GM23338 (cell line): ENCODE measurements at places on chromosomes 11 and 22.

- no peak for DNase-seq
Measured at GRCh38 chr11:43784866-43785265, 95.8 kb upstream of the ALKBH3 start.

DNA sequence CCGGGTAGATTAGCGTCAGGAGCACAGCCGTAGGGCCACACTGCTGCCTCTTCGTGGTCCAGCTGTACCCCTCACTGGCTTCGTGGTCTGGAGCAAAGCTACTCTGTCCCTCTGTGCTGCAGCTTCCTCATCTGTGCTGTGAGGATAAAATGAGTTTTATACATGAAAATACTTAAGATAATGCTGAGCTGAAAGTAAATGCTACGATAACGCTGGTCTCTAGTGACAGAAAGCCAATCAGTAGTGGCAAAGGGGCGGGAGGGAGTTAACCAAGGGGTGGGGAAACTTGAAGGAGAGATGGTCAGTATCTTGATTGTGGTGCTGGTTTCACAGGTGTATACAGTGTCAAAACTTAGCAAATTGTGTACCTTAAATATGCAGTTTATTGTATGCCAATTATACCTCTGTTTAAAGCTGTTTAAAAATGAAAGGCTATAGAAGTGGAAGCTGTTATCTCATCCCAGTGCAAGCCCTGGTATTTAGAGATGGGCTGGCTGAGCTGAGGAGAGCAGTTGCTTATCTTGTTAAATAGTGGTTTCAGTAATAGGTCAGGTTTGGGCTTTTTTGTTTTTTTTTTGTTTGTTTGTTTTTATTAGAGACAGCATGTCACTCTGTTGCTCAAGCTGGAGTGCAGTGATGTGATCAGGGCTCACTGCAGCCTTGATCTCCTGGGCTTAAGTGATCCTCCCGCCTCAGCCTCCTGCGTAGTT, 36.7 kb downstream of the ACO2 start:
- DNase-seq: no peak

GRCh38 chr11:130908770-130909625, 7.3 kb downstream of the SNX19 start:
- DNase-seq: no peak

- DNase-seq: peak; percentile 40
Measured at GRCh38 chr22:23181721-23182308, 1.5 kb downstream of the BCR start.

- no peak for DNase-seq
Measured at GRCh38 chr11:19368726-19369375, 128.1 kb upstream of the E2F8 start.

DNA sequence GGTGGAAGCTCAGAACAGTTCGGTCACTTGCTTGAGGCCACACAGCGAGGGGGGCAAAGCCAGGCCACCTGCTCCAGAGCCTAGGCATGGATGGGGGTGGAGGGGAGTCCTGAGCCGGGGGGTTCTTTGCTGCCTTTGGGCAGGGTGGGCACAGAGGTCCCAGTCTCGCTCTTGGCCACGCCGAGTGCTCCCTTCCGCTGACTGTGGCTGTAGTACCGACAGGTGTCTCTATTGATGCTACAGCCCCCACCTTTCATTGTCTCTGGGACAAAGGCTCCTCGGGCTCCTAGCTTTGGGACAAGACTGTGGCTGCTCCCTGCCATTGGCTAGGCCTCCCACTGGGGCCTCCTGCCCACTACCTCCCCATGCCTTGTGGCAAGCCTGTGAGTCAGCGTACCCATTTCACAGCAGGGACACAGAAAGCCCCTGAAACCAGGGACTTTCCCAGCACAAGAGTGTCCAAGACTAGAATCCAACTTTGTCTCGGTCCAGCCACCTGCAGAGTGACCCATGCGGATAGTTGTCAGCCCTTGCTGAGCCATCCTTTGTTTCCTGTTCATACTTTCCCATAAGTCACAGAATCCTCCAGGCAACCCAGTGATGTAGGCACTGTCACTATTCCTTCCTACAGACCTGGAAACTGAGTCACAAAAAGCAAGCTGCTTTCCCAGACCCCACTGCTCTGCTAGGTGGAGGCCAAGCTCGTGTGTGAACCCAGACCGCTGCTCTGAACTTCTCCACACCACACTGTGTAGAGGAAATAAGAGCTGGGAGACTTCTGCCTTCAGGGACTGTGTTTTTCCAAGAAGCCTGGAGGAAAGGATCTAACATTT, 17.2 kb downstream of the MYEOV start:
- no peak for DNase-seq

- DNase-seq: no peak
Measured at GRCh38 chr22:36948273-36949225, 35.1 kb downstream of the CSF2RB start.

- DNase-seq: peak; percentile 84
Measured at GRCh38 chr11:18727479-18728236, 1.7 kb upstream of the IGSF22 start.

DNA sequence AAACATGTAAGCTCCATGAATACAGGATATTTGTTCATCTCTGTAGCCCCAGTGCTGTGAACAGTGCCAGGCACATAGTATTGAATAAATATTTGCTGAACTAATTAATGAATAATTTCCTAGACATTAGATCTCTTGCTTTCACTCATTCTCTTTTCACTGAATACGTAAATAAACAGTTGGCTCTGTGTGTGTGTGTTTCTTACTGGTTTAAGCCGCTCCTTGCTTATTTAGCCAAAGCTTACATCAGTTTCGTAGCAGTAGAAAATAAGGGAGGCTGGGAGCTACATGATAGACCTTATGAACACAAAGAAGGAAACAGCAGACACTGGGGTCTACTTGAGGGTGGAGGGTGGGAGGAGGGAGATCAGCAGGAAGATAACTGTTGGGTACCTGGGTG, 17.2 kb downstream of the KREMEN1 start:
- no peak for DNase-seq

DNA sequence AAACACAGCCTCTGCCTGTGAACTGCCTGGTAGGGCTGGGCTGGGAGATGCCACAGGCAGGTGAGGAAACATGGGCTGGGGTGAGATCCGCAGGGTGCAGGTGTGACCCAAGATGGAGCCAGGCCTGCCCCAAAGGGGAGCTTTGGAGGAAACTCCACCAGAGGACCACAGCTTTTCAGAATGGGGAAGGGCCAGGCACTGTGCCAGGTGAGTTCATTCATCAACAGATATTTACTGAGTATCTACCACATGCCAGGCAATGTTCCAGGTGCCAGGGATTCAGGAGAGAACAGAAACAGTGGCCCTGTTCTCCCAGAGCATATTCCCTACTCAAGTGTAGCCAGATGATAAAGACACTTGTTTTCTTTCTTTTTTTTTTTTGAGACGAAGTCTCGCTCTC, 11.2 kb downstream of the RTN4RL2 start:
- DNase-seq: no peak

GRCh38 chr11:118912742-118913410, 12.8 kb downstream of the BCL9L start:
- no peak for DNase-seq

DNA sequence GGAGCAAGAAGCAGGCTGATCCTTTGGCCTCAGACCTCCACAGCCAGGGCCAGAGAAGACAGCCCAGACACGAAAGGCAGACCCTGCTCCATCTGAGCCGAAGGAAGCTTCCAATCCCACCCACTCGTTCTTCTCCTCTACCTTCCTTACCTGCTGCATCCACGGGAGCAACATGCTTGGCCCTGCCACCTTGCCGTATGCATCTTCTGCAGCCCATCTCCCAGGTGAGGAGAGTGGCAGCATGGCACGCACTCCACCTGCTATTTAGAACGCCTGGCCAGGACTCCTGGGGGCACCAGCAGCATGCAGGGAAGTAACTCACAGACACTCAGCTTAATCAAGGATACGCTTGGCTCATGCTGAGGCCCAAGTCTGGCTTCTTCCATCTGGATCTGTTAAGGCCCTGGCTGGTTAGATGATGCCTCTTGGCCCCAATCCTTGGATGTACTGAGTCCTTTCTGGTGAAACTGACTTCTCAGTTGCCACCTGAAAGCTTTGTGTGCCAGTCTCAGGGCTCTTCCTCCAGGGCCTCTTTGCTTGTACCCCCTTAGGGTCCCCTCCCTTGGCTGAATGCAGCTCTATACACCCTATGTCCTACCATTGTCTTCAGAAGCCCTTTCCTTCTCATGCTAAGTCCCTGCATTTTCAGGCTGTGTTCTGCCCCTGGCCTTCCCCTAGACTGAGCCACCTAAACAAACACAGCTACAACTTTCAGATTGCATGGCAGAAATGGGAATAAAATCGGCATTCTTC, 604.9 kb downstream of the BUD13 start:
- DNase-seq: no peak

- no peak for DNase-seq
Measured at GRCh38 chr11:76699451-76700091, 29.0 kb upstream of the LRRC32 start.

GRCh38 chr11:57424792-57425564, 1.9 kb downstream of the SLC43A3 start:
- DNase-seq: no peak

DNA sequence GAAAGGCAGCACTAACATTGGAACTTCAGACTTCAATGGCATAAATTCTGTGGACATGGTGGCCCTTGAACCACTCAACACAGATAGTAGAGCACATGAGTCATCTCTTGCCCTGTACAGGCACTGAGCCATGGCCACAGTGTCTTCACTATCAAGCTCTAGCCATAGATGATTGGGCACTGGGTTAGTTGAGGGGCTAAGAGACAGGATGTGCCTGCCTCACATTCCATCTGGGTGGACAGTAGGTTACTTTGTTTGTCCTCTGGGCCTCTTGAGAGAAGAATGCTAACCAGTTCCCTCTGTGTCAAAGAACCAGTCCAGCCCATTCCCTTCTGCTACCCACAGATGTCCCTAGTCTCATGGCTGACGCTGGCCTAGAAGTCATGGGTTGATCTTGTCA, 39.8 kb downstream of the OR6Q1 start:
- no peak for DNase-seq

DNA sequence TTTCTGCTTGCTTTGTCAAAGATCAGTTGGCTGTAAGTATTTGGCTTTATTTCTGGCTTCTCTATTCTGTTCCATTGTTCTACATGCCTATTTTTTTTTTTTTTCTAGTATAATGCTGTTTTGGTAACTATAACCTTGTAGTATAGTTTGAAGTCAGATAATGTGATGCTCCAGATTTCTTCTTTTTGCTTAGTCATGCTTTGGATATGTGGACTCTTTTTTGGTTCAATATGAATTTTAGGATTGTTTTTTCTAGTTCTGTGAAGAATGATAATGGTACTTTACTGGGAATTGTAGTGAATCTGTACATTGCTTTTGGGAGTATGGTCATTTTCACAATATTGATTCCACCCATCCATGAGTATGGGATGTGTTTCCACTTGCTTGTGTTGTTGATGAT, 37.9 kb upstream of the ARHGAP20 start:
- no peak for DNase-seq

DNA sequence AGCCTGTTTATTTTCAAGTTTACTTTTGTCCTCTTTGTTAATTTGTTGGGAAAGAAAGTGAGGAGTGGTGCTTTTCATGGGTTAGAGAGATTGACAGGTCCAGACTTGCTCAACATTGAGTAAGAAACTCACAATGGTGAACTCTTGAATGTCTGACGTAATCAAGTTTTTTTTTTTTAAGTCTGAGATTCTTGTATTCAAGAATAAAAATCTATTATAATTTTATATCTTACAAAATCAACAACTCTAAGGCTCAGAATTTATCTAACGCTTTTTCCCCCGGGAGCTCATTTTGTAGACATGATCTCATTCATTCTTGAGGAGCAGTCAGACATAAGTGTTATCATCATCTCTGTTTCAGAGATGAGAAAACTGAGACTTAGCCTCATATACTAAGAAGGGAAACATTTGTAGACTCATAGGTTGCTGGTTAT, 39.1 kb upstream of the SPTBN2 start:
- no peak for DNase-seq

DNA sequence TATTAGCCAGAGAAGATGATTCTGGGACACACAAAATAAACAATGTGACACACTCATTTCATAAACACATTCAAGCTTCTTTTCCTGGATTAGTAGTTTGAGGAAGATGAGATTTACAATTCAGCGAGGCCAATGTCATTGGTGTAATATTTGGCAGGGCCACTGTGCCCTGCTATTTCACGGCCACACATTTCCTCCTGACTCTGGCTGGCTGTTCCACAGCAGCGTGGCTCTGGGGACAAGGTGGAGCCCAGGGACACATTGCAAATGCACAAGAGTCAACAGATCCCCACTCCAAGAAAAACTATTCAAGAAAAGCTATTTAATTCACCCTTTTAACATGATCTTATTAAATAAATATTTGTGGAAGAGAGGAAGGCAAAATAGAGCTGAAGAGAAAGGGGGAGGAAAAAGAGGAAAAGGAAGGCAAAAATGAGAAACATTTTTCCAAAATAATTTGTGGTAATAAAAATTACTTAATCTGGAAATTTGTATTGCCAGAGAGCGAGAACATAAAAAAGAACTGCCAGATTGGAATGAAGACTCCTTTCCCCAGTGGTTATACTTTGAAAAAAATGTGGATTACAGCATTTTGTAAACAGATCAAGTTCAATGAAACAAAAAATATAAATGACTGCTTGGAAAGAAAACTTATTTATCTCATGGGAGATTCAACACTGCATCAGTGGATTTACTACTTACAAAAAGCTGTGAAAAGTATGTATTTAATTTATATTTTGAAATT, 27.1 kb downstream of the NXPE2 start:
- DNase-seq: no peak

DNA sequence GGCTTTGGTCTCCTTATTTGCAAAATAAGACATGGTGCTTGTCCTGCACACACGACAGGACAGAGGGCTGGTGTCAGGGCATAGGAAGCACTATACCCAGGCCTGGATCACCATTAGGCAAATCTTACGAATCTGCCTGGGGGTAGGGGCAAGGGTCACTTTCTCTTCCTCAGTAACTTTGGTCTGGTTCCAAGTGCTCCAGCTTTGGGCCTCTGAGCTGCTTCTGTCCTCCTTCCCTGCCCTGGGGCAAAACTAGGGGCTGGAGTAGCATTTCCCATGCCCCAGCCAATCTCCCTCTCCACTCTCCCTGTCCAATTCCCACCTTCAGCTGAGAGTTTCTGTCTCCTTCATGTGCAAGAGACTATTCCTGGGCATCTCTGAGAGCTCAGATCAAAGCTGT, 123.7 kb upstream of the NECTIN1 start:
- DNase-seq: no peak

GRCh38 chr11:12680246-12680939, 6.2 kb downstream of the TEAD1 start:
- peak; percentile 97 for DNase-seq

DNA sequence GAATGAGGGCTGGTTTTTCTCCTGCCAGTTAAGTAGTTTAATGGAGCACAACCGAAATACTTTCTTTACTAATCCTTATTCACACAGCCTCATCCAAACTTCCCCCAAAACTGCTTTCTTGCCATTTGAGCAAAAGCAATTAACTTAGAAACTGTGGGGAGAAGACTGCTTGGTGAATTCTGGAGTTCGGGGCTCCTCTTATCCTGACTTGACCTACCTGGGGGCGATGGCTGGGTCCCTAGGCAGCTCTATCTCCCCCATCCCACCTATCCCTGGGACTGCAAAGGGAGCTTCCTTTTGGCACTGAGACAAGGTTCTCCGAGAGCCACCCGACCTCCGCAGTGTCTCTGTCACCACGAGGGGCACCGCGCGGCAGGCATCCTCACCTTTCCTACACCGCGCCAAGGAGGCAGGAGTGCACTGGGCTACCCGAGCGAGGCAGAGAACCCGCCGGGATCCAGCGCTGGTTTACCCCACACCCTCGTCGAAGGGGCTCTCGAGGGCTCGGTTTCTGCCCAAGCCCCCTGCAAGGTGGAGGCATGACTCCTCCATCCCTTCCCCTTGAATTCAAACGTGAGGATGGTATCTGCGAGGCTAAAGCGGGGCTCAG, 759 bp downstream of the DESI1 start:
- peak; percentile 74 for DNase-seq

- DNase-seq: peak; percentile 73
Measured at GRCh38 chr11:67345920-67346819, 7.2 kb downstream of the POLD4 start.

- no peak for DNase-seq
Measured at GRCh38 chr11:44524751-44525201, 40.7 kb upstream of the CD82 start.
